ENCODE measurements at places on chromosomes 5 and 9.
A peak's percentile ranks its signal among the peaks of the same experiment; 100 is the strongest.

DNA sequence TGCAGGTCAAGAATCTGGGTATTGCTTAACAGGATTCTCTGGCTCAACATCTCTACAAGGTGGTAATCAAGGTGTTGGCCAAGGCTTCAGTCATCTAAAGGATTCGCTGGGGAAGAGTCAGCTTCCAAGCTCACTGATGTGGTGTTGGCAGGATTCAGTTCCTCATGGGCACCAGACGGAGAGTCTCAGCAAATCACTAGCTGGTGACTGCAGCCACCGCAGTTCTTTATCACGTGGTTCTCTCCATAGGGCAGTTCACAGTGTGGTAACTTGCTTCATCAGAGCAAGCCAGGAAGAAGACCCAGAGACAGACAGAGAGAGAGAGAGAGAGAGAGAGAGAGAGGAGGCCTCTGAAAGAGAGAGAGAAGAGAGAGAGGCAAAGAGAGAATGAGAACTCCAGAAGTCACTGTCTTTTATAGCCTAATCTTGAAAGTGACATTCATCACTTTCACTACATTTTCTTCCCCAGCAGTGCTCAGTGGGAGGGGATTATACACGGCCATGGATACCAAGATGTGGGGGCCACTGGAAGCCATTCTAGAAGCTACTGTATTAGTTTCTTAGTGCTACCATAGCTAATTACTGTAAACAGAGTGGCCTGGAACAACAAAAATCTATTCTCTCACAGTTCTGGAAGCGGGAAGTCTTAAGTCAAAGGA, 109.2 kb upstream of the SMIM23 start:
- DNase-seq, result no peak

GRCh38 chr9:126952205-126952977, 37.8 kb downstream of the RALGPS1 start:
- DNase-seq, result no peak

GRCh38 chr5:141753971-141754713, 72.1 kb upstream of the ARAP3 start:
- no peak for DNase-seq

- DNase-seq, result no peak
Measured at GRCh38 chr9:69469136-69469535, 144.1 kb downstream of the ENTREP1 start.

GRCh38 chr5:98843481-98843880, 70.0 kb downstream of the RGMB start:
- no peak for DNase-seq

DNA sequence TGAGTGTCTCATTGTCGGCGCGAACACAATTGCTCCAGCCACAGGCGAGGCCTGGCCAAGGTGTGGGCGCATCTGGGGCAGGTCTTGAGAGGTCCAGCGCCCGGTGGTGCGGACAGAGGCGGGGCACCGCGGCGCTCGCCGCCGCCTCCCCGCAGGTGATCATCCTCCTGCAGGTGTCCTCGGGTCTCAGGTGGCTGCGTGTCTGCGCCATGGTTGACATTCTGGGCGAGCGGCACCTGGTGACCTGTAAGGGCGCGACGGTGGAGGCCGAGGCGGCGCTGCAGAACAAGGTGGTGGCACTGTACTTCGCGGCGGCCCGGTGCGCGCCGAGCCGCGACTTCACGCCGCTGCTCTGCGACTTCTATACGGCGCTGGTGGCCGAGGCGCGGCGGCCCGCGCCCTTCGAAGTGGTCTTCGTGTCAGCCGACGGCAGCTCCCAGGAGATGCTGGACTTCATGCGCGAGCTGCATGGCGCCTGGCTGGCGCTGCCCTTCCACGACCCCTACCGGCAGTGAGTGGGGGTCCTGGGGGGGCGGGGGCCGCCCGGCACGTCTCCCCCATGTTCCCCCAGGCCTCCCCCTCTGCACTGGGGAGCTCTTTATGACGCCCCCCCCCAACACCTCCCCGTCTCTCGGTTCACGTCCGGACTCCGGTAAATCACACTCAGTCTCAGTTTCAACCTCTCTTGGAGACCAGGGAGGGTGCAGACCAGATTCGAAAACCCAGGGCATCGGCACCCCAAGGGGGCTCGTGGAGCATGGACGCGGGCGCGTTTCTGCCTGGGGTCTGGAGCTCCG, 446 bp downstream of the NXNL2 start:
- no peak for DNase-seq

DNA sequence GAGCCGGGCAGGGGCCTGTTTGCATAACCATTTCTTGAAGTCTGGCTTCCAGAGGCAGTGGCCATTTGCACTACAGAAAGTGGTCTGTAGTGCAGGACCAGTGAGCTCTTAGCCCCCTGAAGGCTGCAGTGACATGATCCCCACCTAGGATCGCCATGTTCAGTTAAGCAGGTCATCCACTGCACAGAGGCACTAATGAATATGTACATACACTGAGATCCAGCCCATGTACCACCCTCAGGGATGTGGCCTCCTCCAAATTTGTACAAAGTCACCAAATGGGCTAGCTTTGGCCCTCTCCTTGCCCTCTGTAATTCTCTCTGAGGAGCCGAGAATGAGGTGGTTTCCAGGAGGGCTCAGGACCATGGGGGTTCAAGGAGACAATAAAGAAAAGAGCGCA, 8.3 kb upstream of the SUSD3 start:
- DNase-seq, result no peak

- no peak for DNase-seq
Measured at GRCh38 chr5:83204651-83205050, 127.3 kb downstream of the XRCC4 start.

- no peak for DNase-seq
Measured at GRCh38 chr9:19533373-19533772, 124.6 kb downstream of the ACER2 start.

DNA sequence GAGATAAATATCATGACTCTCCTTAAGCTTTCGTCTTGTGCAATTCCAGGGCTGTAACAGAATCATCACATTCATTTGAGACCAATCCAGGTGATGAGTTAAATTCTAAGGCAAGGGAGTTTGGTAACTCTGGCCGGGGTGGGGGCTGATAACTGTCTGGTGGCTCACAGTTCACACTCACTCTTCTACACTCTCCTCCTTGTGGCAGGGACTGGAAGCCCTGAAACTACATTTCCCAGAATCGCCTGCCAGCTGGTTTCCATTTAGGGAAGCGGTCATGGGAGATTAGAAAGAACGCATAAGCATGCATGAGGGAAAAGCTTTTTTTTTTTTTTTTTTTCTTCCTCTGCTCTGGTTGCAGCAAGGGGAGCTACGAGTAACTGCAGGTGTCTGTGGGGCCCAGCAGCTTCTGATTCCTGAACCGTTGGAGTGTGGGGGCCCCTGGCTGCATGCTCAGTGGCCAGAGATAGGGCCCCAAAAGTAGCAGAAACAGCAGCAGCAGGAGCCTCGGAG, 154.8 kb upstream of the TBC1D2 start:
- DNase-seq, result no peak

DNA sequence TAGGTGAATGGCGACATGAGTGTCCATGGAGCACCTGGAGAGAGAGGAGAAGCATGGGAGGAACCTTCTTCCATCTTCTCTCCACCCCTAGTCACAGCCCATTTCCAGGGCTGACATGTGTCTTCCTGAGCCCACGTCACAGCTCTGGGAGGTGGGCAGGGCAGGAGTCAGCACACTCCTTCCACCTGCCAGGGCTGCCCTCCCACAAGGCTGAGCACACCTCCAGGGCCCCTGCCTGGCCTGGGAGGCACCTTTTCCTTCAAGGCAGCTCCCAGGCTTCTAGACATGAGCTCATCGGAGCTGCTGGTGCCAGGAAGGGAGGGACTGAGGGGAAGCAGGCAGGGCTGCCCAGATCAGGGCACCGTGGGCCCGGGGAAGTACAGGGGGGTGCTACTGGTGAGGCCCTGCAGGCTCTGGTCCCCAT, 13.6 kb upstream of the SYNPO start:
- no peak for DNase-seq

DNA sequence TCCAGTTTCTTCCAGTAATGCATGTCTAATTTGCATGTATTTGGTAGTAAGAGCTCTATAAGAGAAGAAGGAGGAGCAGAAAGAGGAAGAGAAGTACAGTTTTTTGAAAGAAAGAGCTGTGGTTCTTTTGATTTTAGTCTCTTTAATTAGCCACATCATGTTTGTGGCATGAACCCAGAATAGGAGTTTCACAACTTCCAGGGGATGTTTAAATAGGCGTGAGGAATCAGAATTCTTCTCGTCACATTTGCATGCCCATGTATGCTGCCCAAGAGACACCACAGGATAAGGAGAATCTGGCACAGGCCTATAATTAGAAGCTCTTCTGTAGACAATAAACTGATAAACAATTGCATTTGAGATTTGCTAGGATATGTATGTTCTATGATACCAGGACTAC, 78.7 kb downstream of the GAS1 start:
- no peak for DNase-seq

DNA sequence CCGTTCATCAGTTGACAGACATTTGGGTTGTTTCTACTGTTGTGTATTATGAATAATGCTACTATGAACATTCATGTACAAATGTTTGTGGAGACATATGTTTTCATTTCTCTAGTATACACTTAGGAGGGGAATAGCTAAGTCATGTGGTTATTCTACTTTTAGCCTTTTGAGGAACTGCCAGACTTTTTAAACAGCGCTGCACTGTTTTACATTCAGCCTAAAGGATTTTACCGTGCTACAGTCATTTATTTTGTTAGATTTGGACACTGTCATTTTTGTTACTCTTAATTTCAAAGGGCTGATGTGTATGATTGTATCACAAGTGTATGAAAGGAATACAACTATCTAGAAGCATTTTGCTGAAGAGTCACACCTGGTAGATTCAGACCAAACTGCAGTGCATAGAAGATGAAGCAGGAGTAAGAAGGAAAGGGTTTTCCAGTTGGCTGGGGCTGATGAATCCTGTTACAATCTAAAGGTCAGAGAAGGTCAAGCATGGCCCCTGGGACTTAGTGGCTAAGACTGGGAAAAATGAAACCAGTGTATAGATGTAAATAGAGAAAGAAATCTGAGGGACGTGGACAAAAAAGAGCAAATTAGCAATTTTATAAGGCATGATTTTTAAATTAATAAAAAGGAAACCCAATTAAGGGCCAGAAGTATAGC, 509.7 kb downstream of the PSAT1 start:
- DNase-seq, result no peak

DNA sequence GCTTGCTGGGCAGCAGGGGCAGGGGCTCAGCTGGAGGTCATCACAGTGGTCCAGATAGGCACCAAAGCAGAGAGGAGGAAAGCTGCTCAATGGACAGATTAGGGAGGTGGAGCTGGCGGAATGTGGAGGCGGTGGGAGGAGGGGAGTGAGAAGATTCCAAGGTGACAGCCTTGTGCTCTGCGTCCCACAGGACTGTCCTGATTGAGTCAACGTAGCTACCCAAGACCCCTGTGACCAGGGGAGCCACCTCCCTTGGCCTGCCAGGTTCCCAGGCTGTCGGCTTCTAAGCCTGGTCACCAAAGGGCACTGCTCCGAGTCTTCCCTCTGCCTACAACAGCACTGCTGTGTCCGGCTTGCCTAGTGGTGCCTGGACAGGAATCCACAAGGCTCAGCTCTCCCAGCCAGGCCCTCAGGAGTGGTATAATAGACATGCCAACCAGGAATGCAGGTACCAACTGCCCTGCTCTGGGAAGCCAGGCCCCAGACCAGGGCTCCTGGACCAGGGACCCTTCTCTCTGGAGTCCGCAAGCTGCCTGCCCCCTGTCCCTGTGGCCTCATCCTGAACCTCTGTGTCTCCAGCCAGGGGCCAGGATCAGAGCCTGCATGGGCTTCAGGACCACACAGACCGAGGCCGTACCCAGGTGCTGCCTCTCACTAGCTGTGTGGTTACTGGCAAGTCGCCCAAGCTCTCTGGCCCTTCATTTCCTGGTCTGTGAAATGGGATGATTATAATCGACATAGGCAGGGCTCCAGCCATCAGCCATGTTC, 67.9 kb downstream of the STK10 start:
- no peak for DNase-seq

- no peak for DNase-seq
Measured at GRCh38 chr9:33623658-33624586, 99.9 kb downstream of the ANKRD18B start.

DNA sequence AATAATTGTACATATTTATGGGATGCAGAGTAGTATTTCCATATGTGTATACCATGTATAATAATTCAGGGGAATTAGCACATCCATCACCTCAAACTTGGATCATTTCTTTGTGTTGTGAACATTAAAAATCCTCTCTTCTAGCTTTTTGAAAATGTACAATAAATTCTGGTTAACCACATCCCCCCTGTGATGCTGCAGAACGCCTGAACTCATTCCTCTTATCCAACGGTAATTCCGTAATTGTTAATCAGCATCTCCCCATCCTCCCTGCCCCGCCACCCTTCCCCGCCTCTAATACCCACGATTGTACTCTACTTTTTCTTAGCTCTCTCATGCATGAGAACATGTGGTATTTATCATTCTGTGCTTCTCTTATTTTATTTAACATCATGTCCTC, 127.7 kb upstream of the ANKRD55 start:
- DNase-seq, result no peak

DNA sequence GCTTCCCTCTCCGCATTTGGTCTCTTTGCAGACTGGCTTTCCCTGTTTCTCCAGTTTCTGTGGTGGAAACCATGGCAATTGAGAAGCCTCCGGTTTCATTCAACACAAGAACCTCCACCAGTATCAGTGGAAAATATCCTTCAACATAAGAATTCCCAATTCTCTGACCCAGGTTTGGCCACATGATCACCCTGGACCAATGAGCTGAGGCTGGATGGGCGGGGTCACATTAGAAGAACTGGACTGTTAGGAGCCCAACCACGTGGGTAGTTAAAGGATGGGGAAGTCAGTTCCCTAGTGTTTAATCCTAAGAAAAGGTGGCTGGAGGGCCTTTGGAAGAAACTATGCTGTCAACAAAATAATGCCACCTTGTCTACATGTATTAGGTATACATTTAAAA, 336.3 kb downstream of the DMRT2 start:
- no peak for DNase-seq

DNA sequence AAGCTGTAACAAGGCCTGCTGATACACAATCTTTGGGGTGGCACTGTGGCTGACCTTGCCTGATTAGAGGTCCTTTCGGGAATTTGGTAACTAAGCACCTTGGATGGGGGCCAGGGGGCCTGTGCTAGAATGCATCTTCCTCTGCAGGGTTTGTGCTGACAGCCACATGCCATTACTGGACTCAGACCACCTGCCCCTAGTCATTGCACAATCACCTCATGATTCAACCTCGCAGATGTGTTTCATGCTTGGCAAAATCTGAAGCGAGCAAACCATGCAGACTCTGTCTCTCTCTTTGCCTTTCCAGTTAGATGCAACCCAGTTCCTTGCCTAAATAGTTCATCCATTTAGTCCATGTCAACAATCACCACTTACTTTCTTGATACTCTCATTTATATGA, 96.5 kb upstream of the ERCC6L2 start:
- peak; percentile 9 for DNase-seq

- DNase-seq, result no peak
Measured at GRCh38 chr9:3954331-3955304, 345.2 kb downstream of the GLIS3 start.

GRCh38 chr5:78588507-78588906, 60.1 kb downstream of the LHFPL2 start:
- DNase-seq, result no peak
